Natural killer cell (primary cell): ENCODE measurements at places on chromosomes 2 and 18.

- DNase-seq: no peak
These were observed 106.4 kb downstream of the VAPA start for GRCh38 chr18:10020171-10020570.

- DNase-seq: no peak
These were observed 20.4 kb upstream of the NAGK start for GRCh38 chr2:71048096-71048495.

DNA sequence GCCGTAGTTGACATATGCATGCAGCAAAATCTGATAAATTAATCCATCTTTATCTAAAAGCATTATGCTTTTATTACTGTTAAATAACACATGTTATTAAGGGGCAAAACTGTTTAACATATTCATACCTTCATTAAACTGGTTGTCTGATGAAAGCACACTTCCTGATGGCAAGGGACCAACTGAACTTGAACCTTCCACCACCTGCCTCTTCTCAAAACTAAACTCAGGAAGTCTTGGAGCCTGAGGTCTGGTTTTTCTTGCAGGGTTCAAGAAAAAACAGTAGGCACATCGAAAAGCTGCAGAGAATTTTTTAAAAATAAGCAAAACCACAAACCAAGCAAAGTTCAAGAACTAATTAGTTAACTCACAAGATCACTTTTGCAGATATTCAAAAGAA is 64.9 kb downstream of the LNPK start:
- no peak for DNase-seq

DNA sequence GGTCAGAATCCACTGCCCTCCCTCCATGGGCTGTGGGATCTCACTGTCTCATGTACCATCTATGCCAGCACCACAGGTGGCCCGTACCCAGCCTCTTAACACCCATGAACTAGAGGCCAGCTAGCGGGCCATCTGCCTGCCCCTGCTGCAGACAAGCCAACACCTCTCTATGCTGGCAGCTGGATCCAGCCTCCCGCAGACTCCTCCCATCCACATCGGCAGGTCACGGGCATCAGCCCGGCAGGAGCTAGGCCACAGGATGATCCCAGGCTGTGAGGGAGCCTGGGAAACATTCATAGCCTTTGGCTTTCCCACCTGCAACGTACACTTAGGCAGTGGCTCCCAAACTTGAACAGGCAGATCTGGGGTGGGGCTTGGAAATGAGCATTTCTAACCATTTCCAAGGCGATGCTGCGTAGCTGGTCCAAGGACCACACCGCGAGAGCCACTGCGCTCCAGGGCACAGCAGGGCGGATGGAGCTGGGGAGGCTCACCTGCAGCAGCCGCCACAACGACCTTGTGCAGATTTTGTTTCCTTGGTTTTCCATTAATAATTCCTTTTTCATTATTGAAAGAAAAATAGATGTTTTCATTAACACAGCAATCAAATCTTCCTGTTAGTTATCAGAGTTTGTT is 114.7 kb downstream of the KCNF1 start:
- no peak for DNase-seq

GRCh38 chr2:11491348-11491933 is 25.5 kb upstream of the E2F6 start:
- DNase-seq: no peak

GRCh38 chr2:198417836-198418235 is 613.4 kb downstream of the PLCL1 start:
- no peak for DNase-seq

DNA sequence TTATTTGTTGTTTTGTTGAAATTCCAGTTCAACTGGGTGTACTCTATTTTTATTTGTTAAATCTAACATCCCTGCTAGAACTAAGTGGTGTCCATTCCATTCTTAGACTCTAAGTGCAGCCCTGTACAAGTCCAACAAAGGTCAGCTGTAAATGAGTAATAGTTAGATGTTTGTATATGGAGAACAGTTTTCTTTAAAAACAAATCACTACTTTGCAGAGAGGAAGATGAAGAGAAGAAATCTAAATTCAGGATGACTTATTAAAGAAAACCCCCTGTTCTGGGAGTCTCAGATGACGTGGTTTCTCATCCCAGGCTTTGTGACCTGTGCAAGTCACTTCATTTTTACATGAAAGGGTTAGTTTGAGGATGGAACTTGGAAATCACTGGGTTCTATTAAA is 57.9 kb downstream of the GALNT14 start:
- DNase-seq: no peak

GRCh38 chr18:75884728-75885127 is 457.2 kb upstream of the SMIM21 start:
- no peak for DNase-seq

DNA sequence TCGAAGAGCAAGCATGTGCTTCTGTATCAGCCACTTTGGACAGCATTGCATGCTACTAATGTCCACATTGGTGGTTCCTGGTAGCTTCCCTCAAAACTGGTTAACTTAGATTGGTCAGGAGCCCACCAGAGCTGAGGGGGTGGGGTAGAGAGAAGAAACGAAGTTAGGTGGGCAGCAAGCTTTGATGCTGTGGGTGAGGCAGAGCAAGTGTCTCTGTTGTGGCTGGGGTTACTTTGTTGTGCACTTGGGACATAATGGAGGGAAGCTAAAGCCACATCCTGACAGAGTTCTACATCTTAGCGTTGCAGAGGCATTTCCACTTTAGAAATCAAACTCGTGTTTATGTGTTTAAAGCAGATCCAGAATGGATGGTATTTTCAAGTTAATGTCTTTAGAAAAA is 82.7 kb downstream of the FAM168B start:
- DNase-seq: peak; percentile 41

DNA sequence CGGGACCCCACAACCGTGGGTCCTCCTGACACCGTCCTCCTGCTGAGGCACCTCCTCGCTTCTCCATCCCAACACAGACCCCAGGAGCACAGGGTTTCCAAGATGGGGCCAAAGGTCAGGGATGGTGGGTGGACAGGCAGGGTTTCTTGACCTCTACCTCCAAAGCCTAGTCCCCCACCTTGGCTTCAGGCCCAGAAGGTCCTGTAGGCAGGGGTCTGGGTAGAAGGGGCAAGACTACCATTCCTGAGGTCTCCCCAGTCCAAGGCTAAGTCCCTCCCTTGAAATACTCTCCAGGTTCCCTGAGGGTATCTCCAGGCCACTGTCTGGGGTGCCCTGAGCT is 7.1 kb downstream of the CYP26B1 start:
- no peak for DNase-seq

- no peak for DNase-seq
These were observed 244.9 kb upstream of the MYT1L start for GRCh38 chr2:2575870-2576386.

DNA sequence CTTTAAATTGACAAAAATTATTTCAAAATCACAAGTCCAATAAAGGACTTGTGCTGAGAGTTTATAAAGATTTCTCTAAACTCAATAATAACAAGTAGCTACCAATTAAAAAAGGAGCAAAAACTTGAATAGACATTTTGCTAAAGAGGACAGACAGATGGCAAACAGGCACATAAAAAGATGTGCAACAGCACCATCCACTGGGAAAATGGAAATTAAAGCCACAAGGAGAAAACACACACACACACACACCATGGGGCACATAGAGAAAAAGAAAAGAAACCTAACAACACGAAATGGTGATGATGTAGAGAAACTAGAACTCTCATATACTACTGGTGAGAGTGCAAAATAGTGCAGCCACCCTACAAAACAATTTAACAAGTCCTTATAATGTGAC is 12.6 kb upstream of the SLC9A4 start:
- no peak for DNase-seq

- no peak for DNase-seq
These were observed 137.9 kb downstream of the SLC4A3 start for GRCh38 chr2:219765231-219765911.

DNA sequence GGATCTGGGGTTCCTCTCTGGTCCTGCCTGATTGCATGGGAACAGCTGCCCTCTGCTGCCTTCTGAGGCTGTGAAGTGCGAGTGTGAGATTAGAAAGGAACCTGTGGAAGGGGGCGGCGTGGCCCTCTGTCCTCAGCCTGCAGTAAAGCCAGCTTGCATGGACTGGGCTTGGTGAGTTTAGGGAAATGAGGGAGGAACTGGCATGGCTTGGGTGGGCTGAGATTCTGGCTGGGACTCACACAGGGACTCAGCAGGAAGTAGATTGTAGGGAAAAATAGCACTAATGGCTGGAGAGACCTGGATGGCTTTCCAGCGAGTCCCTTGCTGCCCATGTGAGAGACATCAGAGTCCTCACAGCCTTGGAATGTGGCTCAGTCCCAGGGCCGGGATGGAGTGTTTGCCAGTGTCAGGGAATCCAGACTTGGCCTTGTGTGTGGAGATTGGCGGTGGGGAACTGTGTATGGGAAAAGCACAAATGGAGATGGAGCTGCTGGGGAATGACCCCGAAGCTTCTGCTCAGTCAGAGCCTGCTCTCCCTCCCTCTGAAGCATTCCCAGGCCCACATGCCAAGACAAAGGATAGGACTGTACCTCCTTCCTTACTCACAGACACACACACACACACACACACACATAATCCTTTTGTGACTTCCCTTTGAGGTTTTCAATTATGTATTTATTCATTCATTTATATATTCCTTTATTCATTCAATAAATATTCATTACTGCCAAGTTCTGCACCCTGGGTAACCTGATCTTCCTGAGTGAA is 115.4 kb downstream of the ACAA2 start:
- no peak for DNase-seq

DNA sequence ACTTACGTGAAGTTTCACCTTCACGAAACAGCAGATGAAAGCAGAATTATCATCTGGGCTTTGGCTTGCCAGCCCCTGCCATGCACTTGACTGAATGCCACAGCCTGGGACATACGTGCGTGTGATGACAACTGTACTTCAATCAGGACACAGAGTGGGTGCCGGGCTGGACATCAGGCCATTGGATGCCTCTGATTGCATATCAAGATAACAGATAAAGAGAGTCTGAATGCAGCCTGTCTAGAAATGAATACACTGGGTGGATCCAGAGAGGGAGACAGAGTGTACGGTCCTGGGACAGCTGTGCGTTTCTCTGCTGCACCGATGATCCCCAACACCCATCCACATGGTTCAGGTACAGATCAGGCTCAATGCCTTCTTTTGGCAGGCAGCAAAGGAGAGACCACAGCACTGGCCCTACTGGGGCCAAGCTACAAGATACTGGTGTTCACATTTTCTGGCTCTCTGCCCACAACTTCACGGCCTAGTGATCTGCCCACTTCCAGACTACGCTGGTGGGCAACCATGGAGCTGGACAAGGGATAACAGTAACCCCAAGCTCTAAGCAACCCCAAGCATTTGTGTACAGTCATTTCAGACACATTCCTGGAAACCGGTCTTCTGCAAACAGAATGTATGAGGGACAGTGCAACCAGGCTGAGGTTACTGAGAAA is 35.6 kb downstream of the FBLN7 start:
- no peak for DNase-seq

GRCh38 chr2:64213532-64214275 is 69.5 kb upstream of the PELI1 start:
- peak; percentile 26 for DNase-seq

GRCh38 chr2:68737711-68738110 is 3.1 kb downstream of the ARHGAP25 start:
- DNase-seq: peak; percentile 80

DNA sequence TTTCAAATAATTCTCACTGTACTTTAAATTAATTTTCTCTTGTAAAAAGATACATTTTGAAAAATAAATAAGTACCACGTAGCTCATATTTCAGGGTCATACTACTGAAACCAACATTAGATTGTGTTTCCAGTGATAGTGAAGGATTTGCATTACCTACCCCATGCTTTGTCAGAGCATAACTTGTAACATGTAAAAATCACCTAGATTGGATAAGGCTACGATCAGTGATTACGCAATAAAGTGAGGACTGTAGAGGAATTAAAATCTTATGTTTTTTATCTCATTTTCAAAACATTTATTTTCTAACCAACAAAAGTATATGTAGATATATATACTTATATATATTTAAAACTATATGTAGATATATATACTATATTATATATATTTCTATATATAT is 89.4 kb upstream of the VRK2 start:
- no peak for DNase-seq

- DNase-seq: peak; percentile 57
These were observed 3.9 kb upstream of the SPRED2 start for GRCh38 chr2:65436169-65436823.

GRCh38 chr2:215685238-215685990 is 249.5 kb upstream of the FN1 start:
- DNase-seq: no peak

DNA sequence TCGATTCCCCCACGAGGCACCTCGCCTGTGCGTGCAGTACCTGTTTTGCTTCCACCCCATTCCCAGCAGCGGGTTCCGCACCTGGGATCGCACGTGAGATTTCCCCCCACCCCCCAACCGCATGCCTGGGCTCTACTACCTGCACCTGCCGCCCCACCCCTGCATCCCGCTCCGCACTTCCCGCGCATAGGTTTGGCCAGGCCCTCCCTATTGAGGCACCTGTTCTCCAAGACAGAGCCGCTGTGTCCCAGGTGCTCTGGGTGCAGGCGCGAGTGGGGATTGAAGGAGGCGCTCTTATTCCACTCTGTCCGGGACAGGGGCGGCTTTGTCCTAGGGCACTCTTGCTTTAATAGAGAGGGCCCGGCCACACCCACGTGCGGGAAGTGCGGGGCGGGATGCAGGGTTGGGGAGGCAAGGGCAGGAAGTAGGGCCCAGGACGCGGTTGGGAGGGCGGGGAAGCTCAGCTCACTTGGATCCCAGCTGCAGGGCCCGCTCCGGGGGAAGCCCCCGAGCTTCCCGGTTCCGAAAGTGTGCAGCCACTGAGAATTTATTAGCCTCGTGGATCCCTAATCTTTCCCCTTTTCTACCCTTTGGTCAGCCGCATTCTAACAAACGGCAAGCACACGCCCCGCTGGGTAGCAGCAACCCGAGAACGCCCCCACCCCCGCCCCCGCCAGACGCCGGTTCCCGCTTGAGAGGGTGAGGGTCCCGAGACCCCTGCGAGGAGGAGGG is 670 bp upstream of the MOCOS start:
- peak; percentile 30 for DNase-seq

GRCh38 chr2:52456561-52457377 is 1310.8 kb upstream of the CHAC2 start:
- no peak for DNase-seq

GRCh38 chr2:120722568-120723421 is 12.9 kb upstream of the GLI2 start:
- no peak for DNase-seq
